ENCODE measurements at places on chromosomes 5 and 9.

GRCh38 chr5:118984602-118985001, 3.7 kb downstream of the DTWD2 start:
- DNase-seq = no peak

GRCh38 chr5:140555747-140556312, 1.4 kb downstream of the SRA1 start:
- DNase-seq = no peak

- DNase-seq = no peak
These were observed 41.4 kb upstream of the BARHL1 start for GRCh38 chr9:132541051-132541450.

DNA sequence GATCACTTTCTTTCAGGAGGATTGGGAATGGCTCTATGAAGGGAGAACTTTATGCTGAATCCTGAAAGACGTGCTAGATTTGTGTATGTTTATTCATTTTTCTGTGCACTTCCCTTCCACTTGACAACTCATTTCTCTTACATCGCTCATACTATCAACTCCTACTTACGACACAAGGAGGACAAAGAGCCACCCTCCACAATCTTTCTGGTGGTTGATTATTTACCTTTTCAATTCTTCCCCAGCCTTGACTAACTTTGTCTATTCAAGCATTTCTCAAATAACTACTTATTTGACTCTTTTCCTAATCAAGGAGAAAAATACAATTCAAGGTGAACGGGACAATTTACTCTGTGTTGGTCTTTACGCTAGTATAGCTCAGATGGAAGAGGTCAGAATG, 622.1 kb downstream of the TLR4 start:
- no peak for DNase-seq

Data from CD4-positive, alpha-beta T cell treated with Interleukin-15 for 1 hour (primary cell).